Left ventricle myocardium superior (tissue), 1 donor: ENCODE measurements at places on chromosomes 7 and 10. TPM values are rescaled to one million over a fixed set of nuclear protein-coding genes. Genes with fewer than 3 reads are reported as not detected.

HOXA6 gene
- not detected for total RNA-seq

CPN1 gene
- total RNA-seq: not detected

CYTH3 gene
- 27.8 TPM for total RNA-seq

TMEM270 gene
- total RNA-seq: not detected

TMEM140 gene
- total RNA-seq: 16.5 TPM

ZNF467 gene
- total RNA-seq: 7.8 TPM

CYP2C19 gene
- not detected for total RNA-seq

RPP30 gene
- 30.9 TPM for total RNA-seq

TAF3 gene
- total RNA-seq: 13.0 TPM

AGBL3 gene
- 1.1 TPM for total RNA-seq

AFAP1L2 gene
- 4.5 TPM for total RNA-seq

C10orf90 gene
- not detected for total RNA-seq

FXYD4 gene
- not detected for total RNA-seq

ANKRD2 gene
- 318 TPM for total RNA-seq

SLC13A1 gene
- not detected for total RNA-seq

ASIC3 gene
- 8.6 TPM for total RNA-seq

UCMA gene
- not detected for total RNA-seq

BNIP3 gene
- total RNA-seq: 142 TPM

NSUN5 gene
- total RNA-seq: 19.6 TPM

PON1 gene
- not detected for total RNA-seq

CTNNA3 gene
- 130 TPM for total RNA-seq

SORBS1 gene
- 703 TPM for total RNA-seq

CHST15 gene
- 4.0 TPM for total RNA-seq

UNCX gene
- not detected for total RNA-seq

AP1S1 gene
- 11.8 TPM for total RNA-seq

OGDH gene
- 701 TPM for total RNA-seq

PAXIP1 gene
- 7.1 TPM for total RNA-seq

RBP3 gene
- not detected for total RNA-seq

GTF2I gene
- total RNA-seq: 134 TPM

PDE6C gene
- total RNA-seq: not detected

TMEM236 gene
- total RNA-seq: 0.30 TPM

HOGA1 gene
- total RNA-seq: 11.9 TPM

NYAP1 gene
- 0.32 TPM for total RNA-seq

CSTF2T gene
- 21.3 TPM for total RNA-seq

NACAD gene
- total RNA-seq: 3.5 TPM

SERPINE1 gene
- total RNA-seq: 1.3 TPM

NXPH1 gene
- total RNA-seq: not detected

SND1 gene
- total RNA-seq: 92.3 TPM

TMEM139 gene
- total RNA-seq: 20.3 TPM

RASSF4 gene
- total RNA-seq: 93.5 TPM

ANKRD16 gene
- 3.8 TPM for total RNA-seq

POU6F2 gene
- total RNA-seq: not detected

SPDYE16 gene
- not detected for total RNA-seq

AGAP6 gene
- total RNA-seq: 4.5 TPM

C10orf62 gene
- 0.35 TPM for total RNA-seq

C7orf33 gene
- total RNA-seq: not detected

DENND2A gene
- total RNA-seq: 14.4 TPM

CYP3A4 gene
- not detected for total RNA-seq

AEBP1 gene
- 18.4 TPM for total RNA-seq

CRPPA gene
- 7.5 TPM for total RNA-seq

MCMBP gene
- total RNA-seq: 29.0 TPM

GPR22 gene
- total RNA-seq: 54.4 TPM

NDUFA5 gene
- total RNA-seq: 389 TPM

LGI1 gene
- total RNA-seq: not detected
